ENCODE measurements at places on chromosomes 4 and X.
A peak's percentile ranks its signal among the peaks of the same experiment; 100 is the strongest.

DNA sequence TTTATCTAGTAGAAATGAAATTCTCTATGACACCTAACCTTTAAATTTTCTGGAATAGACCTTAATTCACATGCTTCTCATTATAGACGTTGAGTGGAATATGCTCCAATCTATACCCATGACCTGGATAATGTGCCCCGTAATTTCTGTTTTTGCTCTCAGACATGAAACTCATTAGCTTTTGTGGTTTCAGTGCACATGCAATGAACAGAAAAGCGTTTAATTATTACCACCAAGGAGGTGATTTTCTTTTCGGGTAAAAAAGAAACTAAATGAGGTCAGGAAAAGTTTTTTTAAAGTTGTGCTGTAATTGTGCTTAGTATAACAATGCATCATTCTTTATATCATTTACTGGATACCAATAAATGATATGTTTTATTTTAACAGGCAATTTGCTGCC, 1703.9 kb upstream of the TENM3 start:
- no peak for DNase-seq

GRCh38 chr4:47654972-47655693, 170.1 kb downstream of the ATP10D start:
- DNase-seq, result no peak

GRCh38 chr4:113141901-113142346, 92.5 kb downstream of the ANK2 start:
- no peak for DNase-seq

- no peak for DNase-seq
Measured at GRCh38 chrX:953879-954482, 258.5 kb downstream of the CRLF2 start.

GRCh38 chr4:89733946-89734345, 103.0 kb downstream of the SNCA start:
- no peak for DNase-seq

DNA sequence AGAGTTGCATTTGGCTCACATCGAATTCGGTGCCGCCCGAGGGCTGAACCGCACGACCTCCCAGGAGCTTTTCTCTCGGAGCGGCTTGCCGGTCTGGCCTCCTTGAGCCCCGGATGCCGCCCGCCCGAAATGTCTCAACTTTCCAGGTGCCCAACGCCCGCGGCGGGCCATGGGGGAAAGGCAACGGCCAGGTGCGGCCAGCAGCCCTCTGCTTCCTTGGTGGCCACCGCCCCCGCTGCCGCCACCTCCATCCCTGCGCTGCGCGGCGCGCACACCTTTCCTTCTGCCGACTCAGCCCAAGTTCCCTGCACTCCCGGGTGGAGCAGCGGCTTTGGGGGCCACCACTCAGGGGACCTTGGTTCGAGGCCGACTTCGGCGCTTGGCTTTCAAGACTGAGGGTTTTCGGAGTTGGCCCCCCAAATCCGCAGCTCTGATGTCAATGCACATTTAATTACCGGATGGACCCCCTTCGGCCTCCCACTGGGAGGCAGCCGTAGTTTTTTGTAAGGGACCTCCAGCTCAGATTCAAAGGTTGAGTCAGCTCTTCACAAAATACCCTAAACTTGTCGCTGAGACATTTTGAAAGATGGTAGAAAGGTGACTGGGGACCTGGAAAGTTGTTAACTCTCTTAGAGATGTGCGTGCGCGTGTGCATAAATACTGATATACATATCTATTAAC, 1.1 kb downstream of the AFF2 start:
- peak; percentile 81 for DNase-seq

DNA sequence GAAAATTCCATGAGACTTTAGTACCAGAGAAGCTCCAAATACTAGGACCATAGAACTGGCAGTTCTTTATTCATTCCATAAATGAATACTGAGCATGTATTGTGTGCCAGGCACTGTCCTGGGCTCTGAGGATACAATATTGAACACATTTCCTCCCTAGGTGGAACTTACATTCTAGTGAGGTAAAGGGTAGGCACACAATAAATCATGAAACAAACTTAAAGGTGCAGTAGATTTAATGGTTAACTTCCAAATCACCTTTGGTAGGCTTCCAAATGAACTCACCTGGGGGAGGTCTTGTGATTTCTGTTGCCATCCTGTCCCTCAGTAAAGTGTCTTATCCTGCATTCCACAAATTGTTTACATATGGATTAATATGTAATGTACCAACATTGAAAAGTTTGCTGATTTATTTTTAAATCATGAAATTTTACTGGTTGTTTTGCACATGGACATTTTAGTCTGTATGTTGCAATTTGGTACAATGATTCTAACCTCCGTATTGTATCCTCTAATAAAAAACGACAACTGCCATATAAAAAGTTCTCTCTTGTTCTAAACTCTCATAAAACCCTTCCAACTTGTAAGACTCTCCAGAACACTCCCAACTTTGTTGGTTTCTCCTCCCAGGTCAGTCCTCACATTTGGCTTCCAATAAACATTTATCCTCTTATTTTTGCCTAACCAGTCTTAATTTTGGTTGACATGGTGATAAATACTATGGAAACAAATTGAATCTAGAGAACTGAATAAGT, 4.5 kb upstream of the MAGEA11 start:
- DNase-seq, result no peak
